T follicular helper cell (primary cell): ENCODE measurements at places on chromosomes 16 and 17.

DNA sequence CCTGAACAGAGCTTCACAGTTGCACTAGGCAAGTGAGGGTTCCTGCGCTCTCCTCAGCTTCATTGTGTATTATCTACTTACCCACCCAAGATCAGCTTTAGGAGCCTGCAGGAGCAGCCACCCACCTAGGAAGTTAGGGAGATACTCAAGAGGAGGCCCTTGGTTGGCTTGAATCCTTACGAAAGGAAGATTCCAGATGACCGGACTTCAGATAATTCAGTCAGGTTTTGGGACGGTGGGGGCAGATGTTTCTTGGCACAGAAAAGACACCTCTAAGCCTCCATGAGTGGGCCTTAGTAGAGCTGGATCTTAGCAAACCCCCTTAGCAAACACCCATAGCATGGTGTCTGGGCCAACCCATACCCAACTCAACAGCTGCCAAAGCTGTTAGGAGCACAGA is 2.4 kb upstream of the CBFB start:
- no peak for DNase-seq

DNA sequence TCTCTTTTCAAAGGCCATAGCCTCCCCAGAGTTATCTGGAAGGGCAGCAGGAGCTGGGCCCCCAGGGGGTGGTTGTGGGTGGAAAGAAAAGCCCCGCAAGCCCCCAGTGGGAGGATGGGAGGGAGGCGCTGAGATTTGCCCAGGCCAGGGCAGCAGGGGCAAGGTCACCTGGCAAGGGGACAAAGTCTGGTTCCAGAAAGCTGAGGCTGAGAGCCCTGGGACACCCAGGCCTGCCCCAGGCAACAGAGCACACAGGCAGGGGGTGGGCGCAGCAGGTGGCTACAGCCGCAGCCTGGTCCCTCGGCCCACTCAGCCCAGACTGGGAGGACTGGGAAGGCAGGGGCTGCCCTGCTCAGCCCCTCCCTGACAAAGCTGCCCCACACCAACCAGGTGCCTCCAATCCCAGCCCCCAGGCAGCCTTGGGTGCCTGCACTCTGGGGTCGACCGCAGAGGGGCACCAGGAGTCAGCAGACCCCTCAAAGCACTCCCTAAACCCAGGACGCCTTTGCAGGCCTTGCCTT is 23.7 kb upstream of the GSG1L start:
- no peak for DNase-seq

DNA sequence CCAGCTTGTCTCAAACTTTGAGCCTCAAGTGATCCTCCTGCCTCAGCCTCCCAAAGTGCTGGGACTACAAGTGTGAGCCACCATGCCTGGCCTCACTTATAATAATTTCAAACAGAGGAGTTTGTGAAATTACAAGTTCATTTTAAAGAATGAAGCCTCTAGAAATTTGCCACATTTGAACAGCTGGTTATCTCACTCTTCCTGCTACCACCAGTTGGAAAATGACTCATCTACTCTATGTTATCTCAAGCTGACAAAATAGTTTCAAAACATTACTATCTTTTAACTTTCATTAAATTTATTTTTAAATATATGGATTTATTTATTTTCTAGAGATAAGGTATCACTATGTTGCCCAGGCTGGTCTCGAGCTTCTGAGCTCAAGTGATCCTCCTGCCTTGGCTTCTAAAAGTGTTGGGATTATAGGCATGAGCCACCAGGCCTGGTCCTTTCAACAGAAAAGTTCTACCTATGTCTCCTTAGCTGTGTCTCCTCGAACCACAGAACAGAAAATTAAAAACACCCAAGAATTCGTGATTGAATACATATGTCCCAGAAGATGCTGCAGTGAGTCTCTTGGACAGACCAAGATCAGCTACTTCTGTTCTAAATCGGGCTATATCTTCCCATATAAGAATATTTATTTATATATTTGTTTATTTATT is 47.6 kb downstream of the MYH13 start:
- no peak for DNase-seq

- DNase-seq = no peak
Measured at GRCh38 chr16:14344292-14344691, 273.2 kb downstream of the MRTFB start.

DNA sequence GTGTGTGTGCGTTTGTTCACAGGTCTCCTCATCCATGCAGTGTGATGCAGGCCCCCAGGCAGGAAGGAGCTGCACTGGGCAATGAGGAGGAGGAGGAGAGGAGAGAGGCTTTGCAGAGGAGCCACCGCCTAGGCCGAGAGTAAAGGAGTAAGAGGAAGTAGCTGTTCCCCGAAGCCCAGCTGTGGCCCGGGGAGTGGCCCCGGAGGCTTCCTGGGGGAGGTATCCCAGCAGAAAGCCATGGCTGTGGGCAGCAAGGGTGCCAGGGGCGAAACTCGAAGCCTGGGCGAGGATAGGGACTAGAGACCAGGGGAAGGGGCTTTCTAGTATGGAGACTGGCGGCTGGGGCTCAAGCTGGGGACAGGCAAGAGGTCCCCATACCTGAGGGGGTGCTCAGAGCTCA is 12.2 kb downstream of the C16orf95 start:
- no peak for DNase-seq

DNA sequence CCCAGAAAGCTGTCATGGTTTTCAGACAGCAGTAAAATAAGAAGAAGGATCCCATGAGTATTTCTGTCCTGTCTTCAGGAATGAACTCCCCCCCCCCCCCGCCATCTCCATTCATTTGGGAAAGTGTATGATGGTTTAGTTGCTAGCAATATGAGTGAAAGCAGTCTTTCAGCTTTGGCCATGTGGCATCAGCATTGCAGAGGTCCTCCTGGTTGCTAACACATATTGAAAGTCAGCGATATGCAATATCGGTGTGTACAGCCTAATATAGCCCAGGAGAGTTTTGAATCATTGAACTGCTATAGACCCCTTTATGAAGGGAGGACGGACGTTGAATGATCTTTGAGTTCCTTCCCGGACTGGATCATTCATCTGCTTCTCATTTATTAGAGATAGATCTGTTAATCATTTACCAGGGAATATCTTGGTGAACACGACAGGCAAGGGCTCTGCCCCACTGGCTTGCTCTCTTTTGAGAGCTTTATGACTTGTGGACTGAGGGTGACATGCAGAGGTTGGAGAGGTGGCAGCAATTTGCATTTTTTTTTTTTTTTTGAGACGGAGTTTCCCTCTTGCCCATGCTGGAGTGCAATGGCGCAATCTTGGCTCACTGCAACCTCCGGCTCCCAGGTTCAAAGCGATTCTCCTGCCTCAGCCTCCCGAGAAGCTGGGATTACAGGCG is 25.2 kb downstream of the DEF8 start:
- DNase-seq = no peak

DNA sequence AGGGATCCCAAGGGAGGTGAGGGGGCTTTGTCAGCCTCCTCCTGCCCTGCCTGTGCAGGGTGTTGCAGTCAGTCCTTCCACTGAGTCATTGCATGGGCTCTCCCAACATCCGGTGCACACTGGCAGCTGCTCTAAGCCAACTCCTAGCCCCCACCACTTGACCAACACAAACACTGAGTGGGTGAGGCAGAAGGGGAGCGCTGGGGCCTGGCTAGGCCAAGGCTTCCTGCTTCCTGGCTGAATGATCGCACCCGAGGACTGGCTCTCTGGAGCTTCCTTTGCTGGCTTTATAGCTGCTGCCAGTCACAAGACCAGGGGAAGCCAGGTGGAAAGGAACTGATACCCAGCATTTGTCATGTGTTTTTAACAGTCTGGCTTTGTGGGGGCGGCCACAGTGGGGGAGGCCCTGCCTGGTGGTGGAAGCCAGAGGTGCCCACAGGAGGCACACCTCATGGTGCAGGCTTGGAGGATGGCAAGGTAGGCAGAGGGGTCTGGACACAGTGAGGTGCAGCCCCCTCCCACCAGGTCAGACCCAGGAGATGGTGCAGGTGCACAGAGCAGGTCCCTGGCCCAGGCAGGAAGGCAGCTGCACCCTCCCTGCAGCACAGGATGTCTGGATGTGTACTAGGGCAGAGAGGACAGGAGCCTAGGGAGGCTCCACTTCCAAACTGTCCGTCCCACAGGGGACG is 6.8 kb downstream of the MPG start:
- DNase-seq = no peak
